Right renal pelvis (tissue), 4 donors: ENCODE measurements at places on chromosomes 16 and 17. TPM values are rescaled to one million over a fixed set of nuclear protein-coding genes. Genes with fewer than 3 reads are reported as not detected.

DNA sequence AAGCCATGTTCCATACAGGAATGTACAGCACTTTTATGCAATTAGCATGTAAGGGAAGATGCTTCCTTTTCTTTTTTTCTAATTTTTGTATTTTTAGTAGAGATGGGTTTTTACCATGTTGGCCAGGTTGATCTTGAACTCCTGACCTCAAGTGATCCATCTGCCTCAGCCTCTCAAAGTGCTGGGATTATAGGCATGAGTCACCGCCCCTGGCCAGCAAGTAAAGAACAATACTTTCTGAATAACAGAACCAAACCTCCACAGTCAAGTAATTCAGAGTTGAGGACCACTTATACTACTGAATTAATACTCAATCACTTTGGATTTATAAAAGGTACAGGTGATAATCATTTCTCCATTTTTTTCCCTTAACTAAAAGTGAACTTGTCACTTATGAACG is 13.0 kb downstream of the C16orf87 start:
- no peak for DNase-seq

GRCh38 chr17:8153525-8153956 is 1.3 kb upstream of the PER1 start:
- DNase-seq = no peak

DNA sequence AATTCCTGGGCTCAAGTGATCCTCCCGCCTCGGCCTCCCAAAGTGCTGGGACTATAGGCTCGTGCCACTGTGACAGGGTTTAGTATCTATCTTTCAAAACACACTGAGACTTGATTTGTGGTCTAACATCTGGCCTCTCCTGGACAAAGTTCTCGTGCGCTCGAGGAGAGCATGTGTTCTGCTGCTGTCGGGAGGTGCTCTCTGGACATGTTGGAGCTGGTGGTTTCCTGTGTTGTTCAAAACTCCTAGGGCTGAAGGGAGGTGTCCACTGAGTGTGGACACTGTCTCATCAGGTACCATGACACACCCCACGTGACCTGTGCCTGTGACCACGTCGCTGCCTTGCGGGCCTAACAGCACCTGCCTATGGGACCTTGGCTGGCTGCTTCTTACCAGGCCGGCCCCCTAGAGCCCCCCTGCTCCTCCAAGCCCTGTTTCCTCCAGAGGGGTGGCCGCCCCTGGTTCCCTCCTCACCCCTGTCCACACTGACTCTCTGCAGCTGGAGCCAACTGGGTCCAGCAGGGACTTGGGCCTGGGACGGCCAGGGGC is 5.6 kb downstream of the RFNG start:
- DNase-seq = no peak

Gene HAGHL
- 3.1 TPM for polyA plus RNA-seq

Gene C16orf96
- 0.25 TPM for polyA plus RNA-seq

DNA sequence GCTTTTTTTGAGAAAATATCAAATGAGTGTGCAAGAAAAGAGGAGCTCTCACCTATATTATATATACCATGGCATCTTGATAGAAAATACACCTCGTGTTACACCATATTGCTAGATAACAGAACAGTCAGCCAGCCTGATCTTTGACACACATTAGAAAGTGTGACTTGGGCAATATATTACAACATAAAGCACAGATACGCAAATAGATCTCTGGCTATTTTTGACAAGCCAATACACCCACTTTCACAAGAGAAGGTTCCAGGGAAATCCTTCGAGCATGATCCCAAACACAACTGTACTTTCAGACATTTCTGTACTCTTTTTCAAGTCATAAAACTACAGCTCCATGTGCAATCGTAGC is 9.4 kb downstream of the GGA2 start:
- DNase-seq = no peak

Gene SEPTIN12
- 0.18 TPM for polyA plus RNA-seq

DNA sequence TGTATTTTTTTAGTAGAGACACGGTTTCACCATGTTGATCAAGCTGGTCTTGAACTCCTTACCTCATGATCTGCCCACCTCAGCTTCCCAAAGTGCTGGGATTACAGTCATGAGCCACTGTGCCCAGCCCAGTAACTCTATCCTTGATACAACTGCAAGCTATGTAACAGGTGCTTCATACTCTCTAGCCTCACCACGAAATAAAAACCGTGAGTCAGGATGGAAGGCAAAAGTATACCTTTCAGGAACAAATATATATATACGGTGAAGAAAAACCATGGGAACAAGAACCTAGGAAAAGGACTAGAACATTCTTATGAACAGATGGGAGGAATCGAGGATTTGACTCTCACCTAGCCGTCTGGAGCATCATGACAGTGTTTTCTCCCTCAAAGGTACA is 9.6 kb upstream of the FBF1 start:
- no peak for DNase-seq

DNA sequence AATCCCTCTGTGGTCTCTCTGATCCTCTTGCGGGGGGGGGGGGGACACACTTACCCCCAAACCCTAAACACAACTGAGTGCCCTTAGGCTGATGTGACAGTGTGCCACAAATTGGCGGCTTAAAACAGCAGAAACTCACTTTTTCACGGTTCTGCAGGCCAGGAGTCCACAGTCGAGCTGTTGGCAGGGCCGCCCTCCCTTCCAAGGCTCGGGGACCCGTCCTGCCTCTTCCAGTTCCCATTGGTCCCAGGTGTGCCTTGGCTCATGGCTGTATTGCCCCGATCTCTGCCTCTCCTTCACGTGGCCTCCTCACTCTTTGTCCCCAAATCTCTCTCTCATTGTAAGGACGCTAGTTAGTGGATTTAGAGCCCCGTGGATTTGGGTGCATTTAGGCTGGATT is 199.9 kb upstream of the CIBAR2 start:
- no peak for DNase-seq
